Activated CD4-positive, alpha-beta T cell treated with anti-CD3 and anti-CD28 coated beads, Interleukin-2, amount 10 ng/mL, durations not matched to agents 24 days and 14 days (primary cell): ENCODE measurements at places on chromosomes 11 and 22. TPM values are rescaled to one million over a fixed set of nuclear protein-coding genes. Genes with fewer than 3 reads are reported as not detected.

The APOL4 gene
- 0.17 TPM in 1 of 2 replicates, not detected in the other for total RNA-seq

The ARHGAP8 gene
- total RNA-seq = 0.12 and 0.36 TPM in 2 replicates

The FBLN1 gene
- not detected in 2 replicates for total RNA-seq

The LRRC4C gene
- total RNA-seq = not detected in 2 replicates

The ZNF280B gene
- total RNA-seq = 2.8 and 3.2 TPM in 2 replicates

The PGM2L1 gene
- total RNA-seq = 4.7 and 4.9 TPM in 2 replicates

The PDXP gene
- total RNA-seq = 49.3 and 51.2 TPM in 2 replicates

The NRXN2 gene
- total RNA-seq = 0.61 TPM in 1 of 2 replicates, not detected in the other

The ACRV1 gene
- total RNA-seq = not detected in 2 replicates

The ZBED4 gene
- total RNA-seq = 18.2 and 19.8 TPM in 2 replicates

The CDC42BPG gene
- 0.05 TPM in 2 replicates for total RNA-seq

The DEUP1 gene
- total RNA-seq = not detected in 2 replicates

The NFAM1 gene
- 0.05 and 0.07 TPM in 2 replicates for total RNA-seq

The TMEM25 gene
- total RNA-seq = 13.0 and 14.1 TPM in 2 replicates

The ARHGAP42 gene
- total RNA-seq = 0.05 TPM in 1 of 2 replicates, not detected in the other

The COMT gene
- 104 and 110 TPM in 2 replicates for total RNA-seq

The TYR gene
- total RNA-seq = not detected in 2 replicates

The CDKN1C gene
- 1.8 and 2.0 TPM in 2 replicates for total RNA-seq

The MYOD1 gene
- not detected in 2 replicates for total RNA-seq

The MFRP gene
- total RNA-seq = not detected in 2 replicates

The ART1 gene
- total RNA-seq = not detected in 2 replicates

The CHRM4 gene
- total RNA-seq = 0.80 and 0.84 TPM in 2 replicates

The BARX2 gene
- 4.1 and 4.7 TPM in 2 replicates for total RNA-seq

The ZNF408 gene
- 12.9 and 14.1 TPM in 2 replicates for total RNA-seq

The OR8B3 gene
- total RNA-seq = not detected in 2 replicates
